ENCODE measurements at places on chromosomes 6 and 20.
A peak's percentile ranks its signal among the peaks of the same experiment; 100 is the strongest.

GRCh38 chr6:90296341-90297114, at the start of gene BACH2:
Gene BACH2, minus strand, starts transcription at chr6:90296843. Its CDS starts 287,999 bp downstream, at chr6:90008844.
- DNase-seq, result no peak

DNA sequence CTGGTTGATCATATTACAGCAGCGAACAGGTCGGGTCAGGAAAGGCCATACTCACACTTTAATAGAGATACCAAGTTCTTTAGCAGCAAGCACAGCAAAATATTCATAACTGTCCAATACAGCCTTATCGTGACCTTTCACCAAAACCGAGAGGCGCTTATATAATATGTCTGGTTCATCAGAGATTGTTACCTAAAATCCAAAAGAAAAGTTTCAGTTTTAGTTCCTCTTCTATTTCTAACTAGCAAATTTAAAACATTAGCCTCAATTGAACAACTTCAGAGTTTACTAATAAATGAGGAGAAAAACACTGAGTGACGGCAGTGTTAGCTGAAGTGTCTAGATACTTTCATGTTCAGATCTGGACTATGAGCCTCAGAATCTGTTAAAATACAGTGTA, 5.9 kb downstream of the MRPS10 start:
- DNase-seq, result no peak

DNA sequence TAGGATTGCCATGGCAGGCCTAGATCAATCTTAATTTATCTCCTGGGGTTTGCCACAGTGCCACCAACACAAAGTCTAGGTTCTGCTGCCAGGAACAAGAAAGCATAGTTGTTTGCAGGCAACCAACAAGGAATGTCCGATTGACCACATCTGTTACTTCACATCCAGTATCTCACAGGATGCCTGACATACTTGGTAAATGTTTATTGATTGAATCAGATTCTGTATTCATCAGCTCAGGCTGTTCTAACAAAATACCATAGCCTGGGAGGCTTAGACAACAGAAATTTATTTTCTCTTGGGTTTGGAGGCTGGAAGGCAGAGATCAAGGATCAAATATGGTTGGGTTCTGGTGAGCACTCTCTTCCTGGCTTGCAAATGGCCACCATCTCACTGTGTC, 26.3 kb upstream of the MC3R start:
- DNase-seq, result peak; percentile 9

DNA sequence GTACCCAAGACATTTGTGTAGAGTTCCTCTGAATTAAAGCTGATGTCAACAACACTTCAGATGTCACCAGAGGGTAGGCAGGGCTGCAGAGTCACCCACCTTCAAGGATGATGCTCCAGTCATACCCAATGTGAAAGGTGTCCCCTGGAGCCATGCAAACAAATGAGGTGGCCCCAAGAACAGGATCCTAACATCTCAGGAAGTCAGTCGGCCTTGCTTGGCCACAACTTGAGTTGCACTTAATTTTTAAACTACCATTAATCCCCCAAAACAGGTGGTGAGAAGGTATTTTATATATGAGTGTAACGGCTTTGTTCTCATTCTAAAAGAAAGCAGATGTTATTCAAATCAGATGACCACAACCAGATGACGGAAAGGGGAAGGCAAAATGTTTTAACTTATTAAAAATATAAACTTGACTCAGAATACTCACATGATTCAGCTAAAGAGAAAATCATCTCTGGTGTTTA, 21.1 kb upstream of the SERPINB1 start:
- DNase-seq, result no peak

DNA sequence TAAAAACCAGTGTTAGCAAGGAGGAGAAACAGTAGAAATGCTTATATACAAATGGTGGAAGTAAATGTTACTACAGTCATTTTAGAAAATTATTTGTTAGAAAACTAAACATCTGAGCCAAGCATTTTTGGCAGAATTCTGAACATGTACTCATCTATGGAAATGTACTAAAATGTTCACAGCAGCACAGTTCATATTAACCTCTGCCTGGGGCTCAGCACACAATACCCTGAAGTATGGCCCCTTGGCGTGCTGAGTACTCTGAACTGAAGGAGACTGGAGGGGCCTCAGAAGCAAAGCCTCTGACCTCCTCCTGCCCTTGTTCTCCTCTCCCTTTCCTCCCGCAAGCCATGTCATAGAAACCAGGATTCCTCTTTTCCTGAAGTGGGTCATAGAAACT, 66.2 kb upstream of the RALGAPA2 start:
- no peak for DNase-seq

DNA sequence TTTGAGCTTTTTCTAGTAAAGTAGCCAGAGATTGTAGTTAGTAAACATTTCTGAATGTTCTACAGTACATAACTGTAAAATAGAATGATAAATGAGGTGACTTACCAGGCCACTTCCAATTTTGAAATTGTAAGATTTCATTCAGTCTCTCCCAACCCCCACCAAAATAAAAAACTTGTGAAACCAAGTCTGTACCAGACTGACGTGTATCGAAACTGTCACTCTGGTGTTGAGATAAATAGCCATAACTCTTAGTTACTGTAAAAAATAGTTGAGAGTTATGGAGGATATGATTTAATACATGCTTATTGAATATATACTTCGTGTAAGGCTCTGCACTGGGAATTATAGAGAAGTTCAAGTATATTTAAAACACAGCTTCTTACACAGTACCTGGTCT, 455.7 kb downstream of the PLCB1 start:
- DNase-seq, result no peak

DNA sequence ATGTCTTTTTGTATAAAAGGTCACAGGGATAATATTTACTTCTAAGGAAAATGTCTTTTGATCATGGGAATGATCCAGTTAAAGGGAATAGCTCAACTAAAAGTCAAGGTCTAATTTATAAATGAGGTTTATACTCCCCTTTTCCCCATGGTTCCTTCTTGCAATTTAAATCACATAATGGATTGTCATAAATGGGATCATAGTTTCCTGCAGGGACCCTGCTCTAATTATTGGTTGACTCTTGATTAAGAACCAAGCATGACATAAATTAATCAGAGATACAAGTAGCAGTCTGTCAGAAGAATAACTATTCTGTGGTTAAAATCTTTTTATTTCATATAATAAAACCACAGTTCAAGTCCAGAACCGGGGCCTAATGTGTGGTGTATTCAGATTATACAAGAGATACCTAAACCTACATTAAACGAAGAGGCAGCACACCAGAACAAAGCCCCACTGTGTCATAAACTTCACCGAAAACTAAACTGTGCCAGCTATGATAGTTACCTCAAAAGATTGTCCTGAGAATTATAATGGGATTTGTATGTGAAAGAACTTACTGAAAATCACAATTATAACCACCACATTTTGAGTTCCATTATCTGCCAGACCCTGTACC, 43.0 kb upstream of the CD83 start:
- DNase-seq, result no peak

DNA sequence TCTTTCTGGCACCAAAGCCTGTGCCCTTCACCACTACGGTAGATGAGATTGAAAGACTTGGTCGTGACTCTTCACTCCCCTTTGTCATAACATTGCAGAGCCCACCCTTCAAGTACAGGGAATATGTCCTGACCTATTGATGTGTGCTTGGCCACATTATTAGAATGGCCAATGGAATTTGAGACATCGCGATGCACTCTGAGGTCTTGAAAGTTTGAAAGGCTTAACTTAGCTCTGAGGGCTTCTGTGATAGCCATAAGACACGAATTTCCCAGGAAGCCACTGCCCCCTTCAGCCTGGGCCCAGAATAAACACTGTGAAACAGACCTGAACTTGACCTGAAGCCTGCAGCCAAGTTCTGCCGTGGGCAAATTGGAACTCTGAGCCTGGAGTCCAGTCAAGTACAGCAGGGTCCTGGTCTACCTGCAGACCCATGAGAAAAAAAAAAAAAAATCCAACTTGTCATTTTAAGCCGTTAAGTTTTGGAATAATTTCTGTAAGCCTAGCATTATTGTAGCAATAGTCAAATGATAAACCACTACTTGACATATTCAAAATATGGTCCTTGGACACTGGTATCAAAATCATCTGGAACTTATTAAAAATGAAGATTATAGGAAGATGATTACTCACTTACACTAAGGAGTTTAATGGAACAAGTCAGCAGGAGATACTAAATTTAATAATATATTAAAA, 36.9 kb upstream of the TRAF3IP2 start:
- no peak for DNase-seq

- DNase-seq, result no peak
Observed at GRCh38 chr20:56347628-56348304, 11.0 kb upstream of the FAM210B start.

DNA sequence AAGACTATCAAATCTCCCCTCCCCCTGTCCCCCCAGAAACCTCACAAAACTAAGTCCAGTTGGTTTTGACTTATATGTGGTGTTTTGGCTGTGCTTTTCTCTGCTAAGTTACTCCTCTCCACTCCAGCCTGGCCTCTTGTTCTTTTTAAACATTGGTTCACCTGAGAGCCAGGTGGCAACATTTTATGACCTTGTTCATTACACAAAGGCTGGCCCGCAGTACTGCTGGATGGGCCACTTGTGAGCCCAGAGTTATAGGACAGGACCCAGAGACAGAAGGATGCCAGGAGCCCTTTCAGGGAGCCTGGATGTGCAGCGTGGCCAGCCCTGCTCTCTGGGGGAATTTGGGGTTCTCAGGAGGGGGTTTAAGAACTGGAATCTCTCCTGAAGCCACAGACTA, 90.0 kb downstream of the RAMACL start:
- DNase-seq, result no peak

DNA sequence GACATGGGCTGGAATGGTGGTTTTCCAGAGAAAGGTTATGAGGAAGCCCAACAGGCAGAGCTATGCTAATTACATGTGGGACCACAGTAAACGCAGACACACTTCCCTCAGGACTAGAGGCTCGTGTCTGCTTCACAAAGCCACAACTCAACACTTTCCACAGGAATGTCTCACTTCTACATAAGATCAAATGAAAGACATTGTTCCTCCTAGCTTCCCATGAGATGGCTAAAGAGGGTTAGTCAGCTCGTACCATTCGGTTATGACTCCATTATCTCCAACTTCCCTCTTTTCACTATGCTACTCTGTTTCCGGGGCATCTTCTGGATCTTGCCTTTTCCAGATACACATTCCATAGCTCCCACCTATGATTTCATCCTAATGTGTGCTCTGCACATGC, 29.1 kb upstream of the ZC3H12D start:
- no peak for DNase-seq

GRCh38 chr6:54614499-54615195, 231.9 kb upstream of the FAM83B start:
- DNase-seq, result no peak

DNA sequence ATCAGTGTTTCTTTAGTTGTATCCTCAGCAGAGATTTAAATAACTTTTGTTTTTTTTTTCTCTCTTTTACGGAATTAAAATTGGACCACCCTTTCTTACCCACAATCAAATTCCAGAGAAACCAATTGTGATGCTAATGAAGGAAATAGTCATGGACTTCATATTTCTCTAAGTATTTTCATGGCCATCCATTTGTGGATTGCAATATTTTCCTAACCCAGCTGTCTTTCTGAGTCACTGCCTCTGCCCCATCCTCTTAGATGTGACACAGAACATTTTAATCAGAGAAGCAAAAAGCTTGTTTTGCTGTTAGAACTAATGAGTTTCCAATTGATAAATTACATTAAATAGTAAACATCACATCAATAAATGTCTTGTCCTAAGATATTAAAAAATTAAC, 405.5 kb upstream of the ADGRB3 start:
- no peak for DNase-seq

DNA sequence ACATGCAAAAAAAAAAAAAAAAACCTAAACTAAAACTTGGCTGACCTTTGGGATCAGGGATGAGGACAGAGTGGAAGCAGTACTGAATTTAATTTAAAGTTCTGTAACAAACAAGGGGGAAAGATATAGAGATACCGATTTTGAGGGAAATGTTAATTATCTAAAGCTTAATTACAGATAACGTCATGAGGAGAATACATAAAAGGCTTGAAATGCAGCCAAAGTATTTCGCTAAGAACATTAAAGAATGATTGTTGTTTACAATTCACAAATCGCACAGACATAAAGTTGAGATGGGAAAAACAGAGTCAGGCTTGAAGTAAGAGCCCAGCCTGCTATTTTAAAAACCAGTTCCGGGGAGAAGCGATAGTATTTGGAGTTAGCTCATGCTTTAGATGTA, 208.0 kb upstream of the SASH1 start:
- DNase-seq, result no peak

Data from HS-27A (cell line).